ENCODE measurements at places on chromosomes 12 and 14.

GRCh38 chr12:51548241-51548640 is 42.8 kb upstream of the SCN8A start:
- no peak for DNase-seq

DNA sequence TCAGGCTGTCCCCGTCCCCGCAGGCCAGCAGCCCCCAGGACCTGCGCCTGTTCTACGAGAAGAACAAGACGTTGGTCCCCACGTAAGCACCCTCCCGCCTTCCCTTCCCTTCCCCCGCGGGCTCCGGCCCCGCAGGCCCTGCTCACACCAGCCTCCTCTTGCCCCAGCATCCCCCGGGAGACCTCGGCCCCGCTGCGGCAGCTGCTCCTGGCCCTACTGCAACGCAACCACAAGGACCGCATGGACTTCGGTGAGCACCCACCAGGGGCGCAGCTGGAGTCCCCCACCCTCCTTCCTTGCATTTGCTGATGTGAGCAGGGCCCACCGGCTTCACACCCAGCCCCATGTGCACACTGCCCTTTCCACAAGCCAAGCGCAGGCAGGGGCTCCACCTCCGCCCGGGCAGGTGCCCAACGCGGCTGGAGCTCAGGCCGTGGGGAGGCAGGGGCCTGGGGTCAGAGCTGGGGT is 15.4 kb downstream of the ULK1 start:
- no peak for DNase-seq

- no peak for DNase-seq
Observed at GRCh38 chr14:61537563-61538463, 157.5 kb upstream of the HIF1A start.

DNA sequence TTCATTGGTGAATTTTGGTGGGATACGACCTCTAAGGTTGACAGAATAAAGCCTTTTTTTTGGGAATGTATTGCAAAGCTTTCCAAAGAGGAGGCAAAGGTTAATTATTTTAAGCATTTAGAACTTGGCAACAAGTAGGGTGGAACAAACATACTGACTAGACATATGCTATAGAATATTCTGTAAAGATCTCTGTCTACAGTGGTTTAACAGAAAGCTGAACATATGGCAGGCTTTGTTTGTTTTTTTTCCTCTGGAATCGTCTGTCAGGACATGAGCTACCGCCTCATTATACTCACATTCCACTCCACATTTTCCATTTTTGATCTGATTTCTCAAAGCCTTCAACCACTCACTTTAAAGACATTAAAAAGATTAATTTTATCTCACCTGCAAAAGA is 153.4 kb upstream of the PELI2 start:
- DNase-seq, result no peak

- no peak for DNase-seq
Observed at GRCh38 chr14:42335918-42336317, 729.2 kb downstream of the LRFN5 start.

- no peak for DNase-seq
Observed at GRCh38 chr14:102828151-102828550, 50.9 kb downstream of the TRAF3 start.

GRCh38 chr12:119322301-119322723 is 12.2 kb upstream of the CCDC60 start:
- no peak for DNase-seq

DNA sequence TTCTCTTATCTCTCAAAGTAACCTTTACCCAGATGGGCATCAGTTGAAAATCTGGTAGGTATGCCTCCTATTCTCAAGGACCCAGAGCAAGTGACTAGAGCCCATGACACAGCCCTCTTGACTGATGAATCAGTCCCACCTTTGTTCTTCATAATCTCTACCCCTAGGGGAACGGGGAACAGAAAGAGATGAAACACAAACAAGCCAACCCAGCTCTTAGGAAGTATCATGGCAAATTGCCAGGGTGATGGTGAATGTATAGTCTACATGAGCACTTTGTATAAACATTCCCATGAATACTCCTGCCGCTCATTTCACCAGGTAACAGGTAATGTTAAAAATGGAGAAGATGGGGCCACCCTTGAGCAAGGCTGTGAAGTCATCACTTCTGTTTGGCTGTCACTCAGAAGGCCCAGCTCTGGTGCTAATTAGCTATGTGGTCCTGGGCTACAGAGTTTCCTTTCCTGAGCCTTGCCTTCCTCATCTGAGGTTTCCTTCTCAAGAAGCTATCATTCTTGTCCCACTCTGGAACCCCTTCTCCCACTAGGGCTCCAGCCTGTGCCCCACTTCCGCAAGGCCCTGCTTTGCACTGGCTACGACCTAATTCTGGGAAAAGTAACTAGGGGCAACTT is 161.7 kb downstream of the ANO2 start:
- DNase-seq, result no peak

DNA sequence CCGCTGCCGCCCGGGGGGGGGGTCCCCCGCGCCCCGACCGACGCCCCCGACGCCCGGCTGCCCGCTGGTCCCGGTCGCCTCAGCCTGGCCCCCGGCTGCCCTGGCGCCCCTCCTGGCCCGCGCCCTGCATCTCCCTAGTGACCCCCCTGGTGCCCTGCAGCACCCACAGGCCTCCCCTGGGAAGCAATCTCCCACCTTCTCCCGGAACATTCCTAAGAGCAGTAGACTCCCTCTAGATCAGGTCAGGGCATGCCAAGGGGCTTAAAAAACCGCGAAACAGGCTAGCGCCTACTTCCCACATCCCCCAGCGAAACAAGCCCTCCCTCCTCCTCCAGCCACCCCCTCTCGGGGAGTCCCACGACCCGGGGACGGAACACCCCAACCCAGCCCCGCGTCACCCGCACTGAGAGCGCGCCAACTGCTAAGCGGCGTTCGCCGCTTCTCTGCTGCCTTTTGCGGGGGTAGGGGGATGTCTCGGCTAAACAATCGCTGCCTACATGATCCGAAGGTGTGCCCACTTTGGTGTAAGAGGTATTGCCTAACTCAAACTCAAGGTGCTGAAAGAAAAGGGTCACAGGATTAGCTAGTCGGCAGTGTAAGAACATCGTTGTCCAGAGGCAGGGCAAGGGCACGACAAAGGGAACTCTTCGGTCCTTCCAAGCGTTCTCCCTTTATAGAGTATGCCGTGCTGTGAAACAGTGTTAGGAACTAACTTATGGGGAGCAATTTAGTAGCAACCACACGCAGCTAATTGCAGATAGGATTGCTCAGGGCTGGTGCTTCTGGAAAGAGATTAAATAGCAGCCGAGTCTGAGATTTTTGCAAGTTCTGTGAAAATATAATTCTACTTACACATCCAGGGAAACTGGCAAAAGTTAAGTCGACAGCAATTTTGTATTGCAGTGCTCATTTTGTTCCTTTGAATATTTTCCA is 619 bp upstream of the NTN4 start:
- DNase-seq, result no peak

- DNase-seq, result no peak
Observed at GRCh38 chr14:104224506-104225277, 86.3 kb downstream of the KIF26A start.

DNA sequence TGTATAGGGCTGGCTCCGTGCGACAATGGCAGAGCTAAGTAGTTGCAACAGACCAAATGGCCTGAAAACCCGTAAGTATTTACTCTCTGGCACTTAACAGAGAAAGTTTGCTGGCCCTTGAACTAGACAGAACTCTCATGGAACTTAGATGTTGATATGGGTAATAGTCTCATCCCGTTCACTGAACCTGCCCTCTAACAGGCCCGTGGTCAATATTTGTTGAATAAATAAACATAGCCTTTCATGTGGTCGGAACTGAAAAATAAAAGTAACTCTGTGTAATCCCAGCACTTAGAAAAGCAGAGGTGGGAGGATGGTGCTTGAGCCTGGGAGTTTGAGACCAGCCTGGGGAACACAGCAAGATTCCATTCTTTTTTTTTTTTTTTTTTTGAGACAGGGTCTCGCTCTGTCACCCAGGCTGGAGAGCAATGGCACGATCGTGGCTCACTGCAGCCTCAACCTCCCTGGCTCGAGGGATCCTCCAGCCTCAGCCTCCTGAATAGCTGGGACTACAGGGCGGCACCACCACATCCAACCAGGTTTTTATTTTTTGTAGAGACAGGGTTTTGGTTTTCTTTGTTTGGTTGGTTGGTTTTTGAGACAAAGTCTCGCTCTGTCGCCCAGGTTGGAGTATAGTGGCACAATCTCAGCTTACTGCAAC is 29.7 kb downstream of the KDM2B start:
- no peak for DNase-seq

GRCh38 chr12:24902511-24903328 is 46.2 kb downstream of the BCAT1 start:
- DNase-seq, result no peak

- no peak for DNase-seq
Observed at GRCh38 chr12:23880988-23881387, 68.5 kb downstream of the SOX5 start.

- no peak for DNase-seq
Observed at GRCh38 chr12:32821710-32822109, 66.0 kb upstream of the YARS2 start.

GRCh38 chr12:89840162-89840922 is 131.7 kb upstream of the ATP2B1 start:
- DNase-seq, result no peak

GRCh38 chr12:89861086-89861485 is 152.4 kb upstream of the ATP2B1 start:
- DNase-seq, result no peak
